ENCODE measurements at places on chromosomes 13 and 19. TPM values are rescaled to one million over a fixed set of nuclear protein-coding genes. Genes with fewer than 3 reads are reported as not detected.

DNA sequence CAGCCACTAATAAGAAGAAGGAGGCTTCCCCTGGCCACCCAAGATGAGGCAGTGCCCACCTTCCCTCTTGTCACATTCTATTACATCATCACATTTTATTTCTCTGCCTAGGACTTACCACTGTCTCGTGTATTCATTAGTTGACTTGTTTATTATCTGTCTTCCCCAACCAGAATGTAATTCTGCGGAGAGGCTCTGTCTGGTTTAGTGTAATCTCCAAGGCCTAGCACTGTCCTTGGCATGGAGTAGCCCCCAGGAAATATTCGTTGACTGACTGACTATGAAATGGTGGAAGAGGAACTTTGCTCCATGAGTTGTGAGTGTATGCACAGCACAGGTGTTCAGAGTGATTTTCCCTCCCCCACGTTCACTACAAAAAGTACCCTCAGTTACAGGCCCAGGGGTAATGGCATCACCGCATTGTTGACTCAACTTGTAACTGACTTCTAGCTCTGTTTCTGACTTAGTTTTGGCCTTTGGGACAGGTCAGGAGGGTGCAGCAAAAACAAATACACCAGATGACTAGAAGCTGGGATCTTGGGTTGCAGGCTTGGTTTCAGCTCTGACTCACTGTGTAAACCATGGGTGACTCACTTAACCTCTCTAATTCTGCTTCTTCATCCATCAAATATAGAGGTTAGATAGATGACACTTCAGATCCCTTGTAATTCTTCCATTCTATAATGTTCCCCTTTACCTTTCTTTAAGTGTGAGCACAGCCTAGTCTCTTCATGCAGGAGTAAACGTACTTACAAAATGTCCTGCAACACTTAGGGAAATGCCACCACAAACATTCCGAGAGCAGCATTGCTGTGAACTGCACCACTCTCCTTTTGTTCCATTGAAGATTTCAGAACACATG lies 229.7 kb downstream of the KCNRG start:
- H3K27ac ChIP-seq: peak overlapping the region; percentile 14
- no peaks in the 10 kb centered on the region for H3K27me3 ChIP-seq
- no peak overlapping the region for H3K4me3 ChIP-seq
- H3K36me3 ChIP-seq: no peaks in the 10 kb centered on the region

- H3K27ac ChIP-seq: no peak overlapping the region
- H3K27me3 ChIP-seq: no peaks in the 10 kb centered on the region
- H3K36me3 ChIP-seq: no peaks in the 10 kb centered on the region
- H3K4me1 ChIP-seq: no peaks in the 10 kb centered on the region
These were observed 2791.0 kb upstream of the PCDH20 start for GRCh38 chr13:64206430-64207225.

DNA sequence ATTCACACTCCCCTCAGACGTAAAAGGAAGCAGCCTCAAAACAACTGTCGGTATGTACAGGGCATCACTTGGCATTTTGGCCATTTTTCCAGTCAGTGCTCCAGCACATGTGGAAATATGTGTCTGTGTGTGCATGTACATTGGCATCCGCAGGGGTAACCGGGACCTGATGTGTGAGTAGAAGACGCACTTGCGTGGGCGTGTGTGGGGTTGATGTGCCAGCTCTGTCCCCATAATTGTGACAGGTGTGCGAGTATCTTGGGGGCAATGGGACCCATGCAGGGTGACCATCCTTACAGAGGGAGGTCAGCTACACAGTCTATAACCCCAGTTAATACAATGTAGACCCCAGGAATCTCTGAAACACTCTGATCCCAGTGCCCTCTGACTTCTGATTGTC lies 7.3 kb upstream of the ZNF331 start:
- H3K27me3 ChIP-seq: no peaks in the 10 kb centered on the region
- no peak overlapping the region for H3K27ac ChIP-seq
- no peaks in the 10 kb centered on the region for H3K4me1 ChIP-seq
- DNase-seq: no peak
- no peaks in the 10 kb centered on the region for H3K36me3 ChIP-seq
- no peak overlapping the region for H3K4me3 ChIP-seq

- H3K27me3 ChIP-seq: no peaks in the 10 kb centered on the region
- H3K27ac ChIP-seq: no peak overlapping the region
- no peaks in the 10 kb centered on the region for H3K36me3 ChIP-seq
- no peaks in the 10 kb centered on the region for H3K4me1 ChIP-seq
- H3K4me3 ChIP-seq: no peak overlapping the region
These were observed 149.8 kb downstream of the PCDH9 start for GRCh38 chr13:67080351-67080750.

DNA sequence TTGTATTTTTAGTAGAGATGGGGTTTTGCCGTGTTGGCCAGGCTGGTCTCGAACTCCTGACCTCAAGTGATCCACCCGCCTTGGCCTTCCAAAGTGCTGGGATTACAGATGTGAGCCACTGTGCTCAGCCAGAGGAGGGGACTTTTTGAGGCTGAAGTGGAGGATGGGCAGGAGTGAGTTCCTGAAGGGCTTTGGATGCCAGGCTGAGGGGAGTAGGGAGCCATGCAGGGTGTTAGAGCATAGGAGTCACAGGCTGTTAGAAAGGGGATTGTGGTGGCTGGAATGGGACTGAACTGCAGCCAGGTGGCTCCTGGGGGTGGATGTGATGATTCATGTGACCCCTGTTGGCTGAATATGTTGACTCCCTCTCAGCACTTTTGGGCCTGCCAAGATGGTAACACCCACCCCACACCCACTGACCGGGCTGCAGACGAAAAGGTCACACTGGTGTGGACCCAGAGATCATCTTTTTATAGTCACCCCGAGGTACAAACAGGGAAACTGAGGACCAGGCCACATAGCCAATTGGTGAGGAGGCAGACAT lies 11.2 kb downstream of the CYP4F22 start:
- DNase-seq: no peak
- H3K27me3 ChIP-seq: no peaks in the 10 kb centered on the region
- no peaks in the 10 kb centered on the region for H3K36me3 ChIP-seq

DNA sequence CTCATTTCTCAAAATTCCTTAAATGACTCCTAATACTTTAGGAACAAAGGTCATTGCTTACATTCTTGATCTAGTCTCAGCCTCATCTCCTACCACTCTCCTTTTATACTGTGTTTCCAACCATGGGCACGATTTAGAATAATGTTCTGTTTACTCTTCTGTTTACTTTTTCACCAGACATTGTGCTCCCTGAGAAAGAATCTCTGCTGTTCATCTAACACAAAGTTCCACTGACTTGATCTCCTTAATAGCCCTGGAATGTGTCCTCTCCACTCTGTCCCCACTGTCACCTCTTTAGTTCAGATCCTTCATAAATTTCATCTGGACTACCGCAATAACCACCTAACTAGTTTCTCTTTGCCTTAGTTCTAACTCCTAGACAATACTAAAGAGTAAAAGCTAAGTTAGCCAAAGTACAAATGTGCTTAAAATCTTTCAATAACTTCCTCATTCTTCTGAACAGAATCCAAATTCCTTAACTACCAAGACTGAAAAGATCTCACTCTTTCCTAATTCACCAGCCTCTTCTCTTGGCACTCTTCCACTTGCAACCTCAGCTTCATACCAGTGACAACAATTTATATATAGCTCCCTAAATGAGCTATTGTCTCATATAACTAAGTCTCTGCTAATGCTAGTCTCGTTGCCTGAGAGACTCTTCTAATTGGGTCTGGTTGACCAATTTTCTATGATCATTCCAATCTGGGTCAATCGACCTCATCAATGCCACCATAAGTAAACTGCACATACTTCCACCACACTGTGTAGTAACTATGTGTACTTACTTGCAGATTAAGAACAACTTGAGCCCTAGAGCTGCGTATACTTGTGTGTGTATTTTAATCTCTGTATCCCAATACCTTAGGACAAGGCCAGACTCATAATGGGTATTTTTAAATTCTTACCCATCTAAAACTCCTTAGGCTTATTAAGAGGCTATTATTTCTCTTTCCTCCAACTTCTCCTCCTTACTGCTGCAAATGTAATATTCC lies 179.9 kb downstream of the VWA8 start:
- H3K4me1 ChIP-seq: no peaks in the 10 kb centered on the region
- no peak overlapping the region for H3K4me3 ChIP-seq
- DNase-seq: no peak
- no peaks in the 10 kb centered on the region for H3K36me3 ChIP-seq
- H3K27ac ChIP-seq: no peak overlapping the region

DNA sequence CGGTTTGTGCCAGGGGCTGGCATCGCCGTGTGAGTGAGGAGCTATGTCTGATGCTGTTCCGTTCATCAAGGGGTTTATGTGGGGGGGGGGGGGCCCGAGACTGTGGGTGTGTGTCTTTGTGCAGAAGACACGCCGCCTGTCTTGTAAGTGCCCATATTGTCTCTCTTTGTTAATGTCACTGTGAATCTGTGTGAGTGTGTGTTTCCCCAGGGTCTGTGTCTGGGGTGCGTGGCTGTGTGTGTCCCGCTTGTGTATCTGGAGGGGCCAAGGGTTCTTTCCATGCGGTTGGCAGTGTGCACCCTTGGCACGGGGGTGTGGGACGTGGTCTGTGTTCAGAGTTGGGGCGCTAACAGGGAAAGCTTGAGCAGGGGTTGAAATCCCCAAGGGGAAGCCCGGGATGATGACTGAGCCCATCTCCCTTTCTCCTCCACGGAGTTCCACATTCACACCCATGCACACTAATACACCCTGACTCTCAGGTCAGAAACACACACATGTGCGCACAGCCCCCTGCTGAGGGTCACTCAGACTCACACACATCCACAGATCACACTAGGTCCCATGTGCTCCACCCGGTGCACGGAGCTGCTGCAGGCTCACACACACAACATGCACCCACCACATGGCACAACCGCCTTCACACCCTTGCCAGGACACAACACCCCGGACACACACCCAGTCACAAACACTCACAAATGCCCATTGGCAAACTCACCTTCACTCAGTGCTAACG lies 1.8 kb downstream of the NCAN start:
- H3K36me3 ChIP-seq: no peaks in the 10 kb centered on the region
- H3K27ac ChIP-seq: no peak overlapping the region
- no peak for DNase-seq
- H3K4me3 ChIP-seq: no peak overlapping the region

- no peaks in the 10 kb centered on the region for H3K27me3 ChIP-seq
- no peaks in the 10 kb centered on the region for H3K36me3 ChIP-seq
- H3K4me3 ChIP-seq: peak overlapping the region; percentile 89
- peaks cover 70% of the 10 kb centered on the region for H3K4me1 ChIP-seq
- DNase-seq: peak; percentile 30
- H3K27ac ChIP-seq: peak overlapping the region; percentile 83
These were observed 3.0 kb downstream of the PPP6R1 start for GRCh38 chr19:55255618-55256423.

- no peak overlapping the region for H3K4me3 ChIP-seq
- H3K27ac ChIP-seq: peak overlapping the region; percentile 64
- peaks cover 5% of the 10 kb centered on the region for H3K27me3 ChIP-seq
These were observed 324 bp upstream of the FBXO17 start for GRCh38 chr19:38975861-38976271.

GRCh38 chr19:51754770-51755169 lies 3.1 kb upstream of the FPR1 start:
- H3K4me3 ChIP-seq: no peak overlapping the region
- H3K36me3 ChIP-seq: no peaks in the 10 kb centered on the region
- DNase-seq: no peak
- no peak overlapping the region for H3K27ac ChIP-seq
- no peaks in the 10 kb centered on the region for H3K27me3 ChIP-seq
- H3K4me1 ChIP-seq: no peaks in the 10 kb centered on the region

DNA sequence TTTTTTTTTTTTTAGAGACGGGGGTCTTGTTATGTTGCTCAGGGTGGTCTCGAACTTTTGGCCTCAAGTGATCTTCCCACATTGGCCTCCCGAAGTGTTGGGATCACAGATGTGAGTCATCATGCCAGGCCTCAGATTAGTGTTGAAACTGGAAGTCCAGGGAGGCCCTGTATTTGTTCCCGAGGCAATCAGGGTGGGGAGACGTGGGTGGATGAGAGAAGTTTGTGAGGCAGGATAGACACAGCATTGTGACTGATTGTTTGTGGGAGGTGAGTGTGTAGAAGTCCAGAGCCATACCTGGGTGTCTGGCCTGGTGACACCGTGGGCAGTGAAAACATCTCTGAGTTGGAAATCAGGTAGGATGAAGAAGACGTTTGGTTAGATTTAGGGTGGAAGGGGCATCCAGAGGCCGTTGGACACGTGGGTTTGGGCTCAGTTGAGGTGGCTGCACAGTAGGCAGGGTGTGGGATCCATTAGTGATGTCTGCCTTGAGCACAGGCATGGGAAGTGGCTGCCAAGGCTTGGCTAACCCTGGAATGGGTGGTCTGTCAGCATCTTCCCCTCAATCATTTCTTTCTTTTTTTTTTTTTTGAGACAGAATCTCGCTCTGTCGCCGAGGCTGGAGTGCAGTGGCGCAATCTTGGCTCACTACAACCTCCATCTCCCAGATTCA lies 12.4 kb downstream of the RTN2 start:
- H3K36me3 ChIP-seq: no peaks in the 10 kb centered on the region
- no peak overlapping the region for H3K4me3 ChIP-seq
- no peaks in the 10 kb centered on the region for H3K27me3 ChIP-seq
- no peak for DNase-seq
- H3K4me1 ChIP-seq: no peaks in the 10 kb centered on the region
- H3K27ac ChIP-seq: no peak overlapping the region

DNA sequence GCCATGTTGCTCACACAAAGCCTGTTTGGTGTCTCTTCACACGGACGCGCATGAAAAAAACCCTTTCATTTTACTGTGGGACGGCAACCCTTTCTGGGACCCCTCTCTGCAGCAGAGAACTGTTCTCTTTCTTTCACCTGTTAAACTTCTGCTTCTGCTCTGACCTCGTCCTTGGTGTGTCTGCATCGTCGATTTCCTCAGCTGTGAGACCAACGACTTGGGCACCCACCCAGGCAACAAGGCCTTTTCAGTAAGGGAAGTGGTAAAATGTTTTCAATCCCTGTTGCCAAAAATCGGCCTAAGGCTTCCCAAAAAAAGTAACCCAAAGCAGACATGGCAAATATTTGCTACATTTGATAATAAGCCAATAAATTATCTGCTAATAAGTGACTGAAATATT lies 515.3 kb downstream of the IRS2 start:
- H3K27ac ChIP-seq: no peak overlapping the region
- H3K4me1 ChIP-seq: no peaks in the 10 kb centered on the region
- no peaks in the 10 kb centered on the region for H3K36me3 ChIP-seq
- H3K27me3 ChIP-seq: no peaks in the 10 kb centered on the region
- no peak for DNase-seq

- H3K36me3 ChIP-seq: no peaks in the 10 kb centered on the region
- no peak overlapping the region for H3K4me3 ChIP-seq
- no peak overlapping the region for H3K27ac ChIP-seq
- peaks cover 5% of the 10 kb centered on the region for H3K4me1 ChIP-seq
These were observed 71.9 kb downstream of the CDK8 start for GRCh38 chr13:26325876-26326275.

- H3K27ac ChIP-seq: no peak overlapping the region
- H3K4me1 ChIP-seq: no peaks in the 10 kb centered on the region
- H3K36me3 ChIP-seq: no peaks in the 10 kb centered on the region
These were observed 4.3 kb upstream of the SLITRK5 start for GRCh38 chr13:87666831-87667230.

- no peak overlapping the region for H3K4me3 ChIP-seq
- no peak for DNase-seq
- H3K27ac ChIP-seq: no peak overlapping the region
- H3K36me3 ChIP-seq: no peaks in the 10 kb centered on the region
- H3K27me3 ChIP-seq: no peaks in the 10 kb centered on the region
These were observed 772.5 kb upstream of the SLITRK1 start for GRCh38 chr13:84654654-84655275.

FCER2 gene
- total RNA-seq: 0.96 TPM

SMIM17 gene
- total RNA-seq: not detected

ODAD3 gene
- total RNA-seq: 0.11 TPM

PSG1 gene
- total RNA-seq: not detected

SHISA2 gene
- not detected for total RNA-seq

ZFP28 gene
- total RNA-seq: 3.4 TPM

CYP4F2 gene
- total RNA-seq: not detected

PBX4 gene
- total RNA-seq: 17.1 TPM

ZC3H13 gene
- total RNA-seq: 49.4 TPM

STK11 gene
- 69.7 TPM for total RNA-seq

SBK2 gene
- not detected for total RNA-seq
